ENCODE measurements at places on chromosomes 6 and 20.

GRCh38 chr6:163501439-163501838 lies 86.9 kb downstream of the QKI start:
- DNase-seq: no peak

GRCh38 chr6:116064666-116065065 lies 4.0 kb upstream of the FRK start:
- DNase-seq: no peak

- no peak for DNase-seq
These were observed 15.3 kb upstream of the TCF15 start for GRCh38 chr20:625360-625932.

- peak; percentile 24 for DNase-seq
These were observed 17.6 kb downstream of the IL22RA2 start for GRCh38 chr6:137155830-137156229.

DNA sequence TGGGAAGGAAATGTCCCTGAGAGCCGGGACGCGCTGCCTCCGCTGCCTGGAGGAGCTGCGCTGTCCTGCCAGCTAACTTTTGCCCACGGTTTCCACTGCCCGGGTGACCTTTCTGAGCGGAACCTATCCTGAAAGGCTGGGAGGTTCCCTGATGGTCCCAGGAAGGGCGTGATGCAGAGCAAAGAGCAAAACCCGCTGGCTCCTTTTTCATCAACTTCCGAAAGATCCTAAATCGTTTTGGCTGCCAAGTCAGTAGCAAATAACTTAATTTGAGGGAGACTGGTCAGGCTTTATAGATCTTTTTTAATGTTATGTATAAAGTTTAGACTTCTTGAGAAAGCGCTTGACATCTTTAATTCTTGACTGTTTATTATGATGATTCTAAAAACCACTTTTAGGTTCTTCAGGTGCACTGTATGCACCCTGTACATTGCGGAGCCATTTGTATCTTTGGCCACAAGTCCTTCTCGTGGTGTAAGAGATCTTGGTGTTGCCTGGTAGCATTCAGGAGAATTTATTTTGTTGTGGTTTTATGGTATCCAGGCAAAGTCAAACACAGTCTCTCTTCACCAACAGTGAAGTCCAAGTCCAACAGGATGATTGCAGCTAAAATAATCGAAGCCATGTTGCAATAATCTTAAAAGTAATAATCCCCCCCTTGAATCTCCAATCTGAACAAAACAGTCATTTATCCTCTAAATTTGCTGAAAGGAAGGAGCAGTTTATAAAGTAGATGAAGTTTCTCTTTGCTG lies at the start of gene SYNE1:
SYNE1 (minus strand) TSS at position 67 of the 752 bp plus-strand sequence. CDS start 9,031 bp downstream, outside the sequence.
- no peak for DNase-seq

DNA sequence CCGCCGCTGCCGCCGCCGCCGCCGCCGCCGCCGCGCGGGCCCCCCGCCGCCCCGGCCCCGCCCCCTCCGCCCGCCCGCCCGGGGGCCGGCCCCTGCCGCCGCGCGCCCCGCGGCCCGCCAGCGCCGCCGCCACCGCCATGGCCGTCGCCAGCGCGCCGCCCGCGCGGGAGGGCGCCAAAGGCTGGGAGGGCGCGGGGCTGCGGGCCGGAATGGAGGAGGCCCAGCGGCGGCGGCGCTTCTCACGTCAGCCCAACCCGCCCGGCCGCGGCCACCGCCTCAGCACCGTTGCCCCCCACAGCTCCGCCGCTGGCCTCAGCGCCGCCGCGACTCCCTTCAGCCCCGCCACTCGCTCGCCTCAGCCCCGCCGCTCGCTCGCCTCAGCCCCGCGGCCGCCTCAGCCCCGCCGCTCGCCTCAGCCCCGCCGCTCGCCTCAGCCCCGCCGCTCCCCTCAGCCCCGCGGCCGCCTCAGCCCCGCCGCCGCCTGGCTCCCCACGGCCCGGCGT lies 258 bp downstream of the PHF10 start:
- peak; percentile 51 for DNase-seq

GRCh38 chr6:149508485-149508884 lies 23.7 kb upstream of the ZC3H12D start:
- DNase-seq: no peak

DNA sequence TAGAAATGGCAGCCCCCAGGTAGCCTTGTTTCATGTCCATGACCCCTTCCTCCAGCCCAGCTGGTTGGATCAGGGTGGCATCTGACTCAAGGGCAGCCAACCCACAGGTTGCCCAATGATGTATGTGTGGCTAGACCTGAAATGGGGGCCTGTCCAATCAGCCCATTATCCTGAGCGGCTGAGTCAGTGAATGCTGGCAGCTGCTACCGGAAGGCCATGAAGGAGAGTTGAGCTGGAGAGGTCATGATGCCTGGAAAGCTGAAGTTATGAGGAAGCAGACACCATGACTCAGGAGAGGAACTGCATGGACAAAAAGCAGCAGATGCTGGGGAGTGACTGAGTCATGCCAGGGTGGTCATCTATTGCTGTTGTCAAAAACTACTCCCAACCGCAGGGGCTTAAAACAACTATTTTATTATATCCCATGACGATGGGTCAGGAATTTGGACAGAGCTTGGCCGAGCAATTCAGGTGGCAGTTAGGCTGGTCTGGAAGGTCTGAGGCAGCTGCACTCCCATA lies 67.3 kb downstream of the MDGA1 start:
- no peak for DNase-seq

GRCh38 chr20:924639-925038 lies 8.5 kb upstream of the ANGPT4 start:
- DNase-seq: no peak

- DNase-seq: no peak
These were observed 94.7 kb downstream of the ANKRD6 start for GRCh38 chr6:89527634-89528033.

DNA sequence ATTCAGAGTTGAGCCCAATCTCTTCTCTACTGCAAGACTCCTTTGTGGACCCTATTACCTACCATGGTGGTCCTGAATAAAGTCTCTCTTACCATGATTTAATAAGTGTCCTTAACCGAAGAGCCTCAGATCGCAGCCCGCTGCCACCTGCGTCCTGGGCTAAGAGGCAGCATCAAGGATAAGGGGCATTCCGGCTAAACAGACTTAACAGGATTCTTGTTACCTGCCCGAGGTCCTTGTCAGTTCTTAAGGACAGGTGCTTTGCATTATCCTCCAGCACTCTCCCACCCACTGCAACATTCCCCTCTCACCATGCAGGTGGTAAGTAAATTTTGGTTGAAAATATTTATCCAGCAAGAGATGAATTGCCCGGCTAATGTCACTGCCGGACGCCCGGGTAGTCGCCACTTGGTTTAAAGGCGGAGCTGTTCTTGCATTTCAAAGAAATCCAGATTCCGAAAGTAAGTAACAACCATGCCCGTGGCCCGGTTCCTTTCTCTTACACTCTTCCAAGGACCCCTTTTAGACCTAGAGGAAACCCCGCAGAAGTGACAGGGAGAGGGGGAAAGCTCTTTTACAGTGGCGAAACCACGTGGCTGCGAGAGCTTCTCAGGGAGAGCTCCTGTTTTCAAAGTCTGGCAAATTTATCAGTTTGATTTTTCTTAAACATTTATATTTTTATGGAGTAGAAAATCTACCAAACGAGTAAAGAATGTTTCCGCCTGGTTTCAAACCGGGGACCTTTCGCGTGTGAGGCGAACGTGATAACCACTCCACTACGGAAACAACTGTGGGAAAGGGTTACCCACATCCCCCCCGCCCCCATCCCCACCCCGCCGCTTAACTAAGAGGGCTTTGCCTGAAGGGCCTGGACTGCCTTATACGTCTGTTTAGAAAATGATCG lies 41.9 kb upstream of the PRSS16 start:
- DNase-seq: peak; percentile 52

DNA sequence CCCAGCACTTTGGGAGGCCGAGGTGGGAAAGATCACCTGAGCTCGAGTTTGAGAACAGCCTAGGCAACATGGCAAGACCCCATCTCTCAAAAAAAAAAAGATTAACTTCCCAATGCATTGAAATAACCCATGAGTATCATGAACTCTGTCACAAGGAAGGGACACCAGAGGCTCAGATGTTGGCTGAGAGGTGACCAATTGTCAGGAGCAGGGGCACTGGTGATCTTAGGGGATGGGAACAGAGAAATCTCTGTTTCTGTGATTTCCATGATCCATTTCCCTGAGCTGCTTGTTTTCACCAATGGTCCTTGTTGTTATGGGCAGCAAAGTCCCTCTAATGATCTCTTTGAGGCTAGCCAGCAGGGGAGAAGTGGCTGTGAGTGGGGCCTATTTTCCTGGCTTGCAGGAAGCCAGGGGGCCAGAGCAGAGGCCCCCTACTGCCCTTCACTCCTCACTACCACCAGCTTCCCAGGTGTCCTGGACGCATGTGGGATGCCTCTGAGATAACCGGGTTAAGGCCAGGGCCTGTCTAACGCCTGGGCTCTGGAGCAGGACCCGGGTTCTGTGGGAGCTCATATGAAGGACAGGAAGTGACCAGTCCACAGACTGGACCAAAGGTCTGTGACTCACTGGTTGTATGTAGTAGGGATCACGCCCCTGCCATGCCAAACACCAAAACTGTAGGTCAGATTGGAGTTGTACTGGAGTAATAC lies 54.4 kb downstream of the PCNA start:
- no peak for DNase-seq

DNA sequence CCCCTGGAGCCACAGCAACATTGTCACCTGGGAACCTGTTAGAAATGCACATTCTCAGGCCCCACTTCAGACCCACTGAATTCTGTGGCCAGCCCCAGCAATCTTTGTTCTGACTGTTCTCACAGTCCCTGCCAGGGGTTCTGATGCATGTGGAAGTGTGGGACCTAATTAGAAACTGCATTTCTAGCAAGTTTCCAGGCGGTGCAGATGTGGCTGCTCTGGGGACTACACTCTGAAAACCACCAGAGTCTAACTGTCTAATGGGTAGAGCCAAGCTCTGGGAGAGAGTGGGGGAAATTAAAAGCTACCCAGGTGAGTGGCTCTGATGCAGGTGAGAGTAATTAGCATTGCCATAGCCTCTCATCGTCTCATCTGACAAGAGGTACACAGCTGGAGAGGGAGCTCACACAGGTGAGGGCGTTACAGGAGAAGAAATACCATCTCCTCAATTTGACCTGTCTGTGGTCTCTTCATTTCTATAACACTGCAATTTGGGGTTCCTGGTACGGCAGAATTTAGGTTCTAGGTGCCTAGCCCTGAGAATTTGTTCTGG lies 66.0 kb downstream of the SNX5 start:
- DNase-seq: no peak

GRCh38 chr20:64277571-64278316 lies 22.2 kb downstream of the PCMTD2 start:
- no peak for DNase-seq

DNA sequence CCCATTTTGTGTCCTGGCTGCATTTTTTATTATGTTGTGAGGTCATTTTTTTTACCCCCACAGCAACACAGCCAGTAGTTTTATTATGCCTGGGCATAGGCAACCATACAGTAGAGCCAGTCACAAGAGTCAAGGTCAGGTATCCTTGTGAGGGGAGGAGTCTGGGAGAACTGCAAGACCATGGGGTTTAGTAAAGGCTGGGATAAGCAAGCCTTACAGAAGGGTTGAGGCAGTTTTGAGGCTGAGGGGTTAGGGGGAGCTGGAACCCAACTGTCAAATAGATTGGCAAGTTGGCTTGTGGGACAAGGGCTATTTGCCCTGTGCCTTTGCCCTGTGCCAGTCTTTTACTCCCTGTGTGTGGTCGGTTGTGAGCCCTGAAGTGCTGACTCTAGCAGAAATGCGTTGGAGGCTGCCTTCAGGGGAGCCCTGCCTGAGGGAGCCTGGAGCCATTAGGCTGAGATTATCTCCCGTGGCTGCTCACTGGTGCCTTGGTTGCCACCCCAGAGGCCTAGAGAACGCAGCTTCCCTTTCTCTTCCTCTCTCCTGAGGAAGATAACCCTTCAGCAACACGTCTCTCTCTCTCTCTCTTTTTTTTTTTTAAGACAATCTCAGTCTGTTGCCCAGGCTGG lies 31.1 kb downstream of the RALY start:
- no peak for DNase-seq

DNA sequence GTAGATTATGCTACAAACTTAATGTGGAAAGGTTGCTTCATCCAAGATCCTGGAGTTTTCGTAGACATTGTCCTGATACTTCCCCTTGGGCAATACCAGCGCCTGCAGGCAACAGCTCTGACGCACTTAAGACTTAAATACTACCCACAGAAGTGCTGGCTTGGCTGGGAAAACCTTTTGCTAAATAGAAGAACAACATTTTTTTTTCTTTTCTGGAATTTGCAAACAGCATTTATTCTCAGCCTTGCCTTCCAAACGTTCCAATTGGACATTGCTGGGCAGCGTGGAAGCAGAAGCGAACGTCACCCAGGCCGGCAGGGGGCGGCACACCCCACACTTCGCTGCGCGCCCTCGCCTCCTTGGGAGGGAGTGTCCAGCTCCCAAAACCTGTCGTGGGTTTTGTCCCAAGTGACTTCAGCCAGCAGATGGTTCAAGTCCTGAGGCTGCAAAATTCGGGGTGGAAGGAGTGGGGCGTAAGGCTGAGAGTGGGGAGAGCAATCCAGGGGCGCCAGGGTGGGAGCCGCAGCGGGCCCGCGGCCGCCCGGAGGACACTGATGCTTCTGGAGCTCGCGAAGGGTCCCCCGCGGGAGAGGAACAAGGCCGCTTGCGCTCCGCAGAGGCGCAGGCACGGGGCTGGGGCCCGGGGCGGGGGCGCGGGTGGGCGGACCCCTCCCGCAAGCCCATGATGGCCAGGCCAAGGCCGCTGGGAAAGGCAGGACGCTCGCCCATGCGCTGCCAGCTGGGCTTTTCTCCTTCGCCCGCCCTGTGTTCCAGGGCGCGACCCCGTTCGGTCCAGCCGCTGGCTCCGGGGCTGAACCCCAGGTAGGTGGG lies 60.8 kb upstream of the MAP3K4 start:
- peak; percentile 78 for DNase-seq

Measured in stimulated activated naive CD8-positive, alpha-beta T cell treated with anti-CD3 and anti-CD28 coated beads, Interleukin-15, Interleukin-2, amounts not matched to agents 100 U/mL and 50 U/mL, for 24 hours (primary cell).